ENCODE measurements at places on chromosomes 16 and 17. TPM values are rescaled to one million over a fixed set of nuclear protein-coding genes. Genes with fewer than 3 reads are reported as not detected.

The NETO2 gene
- total RNA-seq, result 30.7 TPM

The GDPD3 gene
- 0.55 TPM for total RNA-seq

The IRF8 gene
- total RNA-seq, result not detected

The KCTD13 gene
- 19.8 TPM for total RNA-seq

The MYH8 gene
- not detected for total RNA-seq

The ZDHHC1 gene
- 4.4 TPM for total RNA-seq

The KRTAP4-4 gene
- total RNA-seq, result not detected

The TACO1 gene
- 29.0 TPM for total RNA-seq

The SECTM1 gene
- 6.3 TPM for total RNA-seq

The RGS9 gene
- 0.86 TPM for total RNA-seq

The CAPNS2 gene
- total RNA-seq, result 12.7 TPM

The MT1F gene
- total RNA-seq, result 42.8 TPM

The RND2 gene
- 0.23 TPM for total RNA-seq

The ZNF597 gene
- 1.9 TPM for total RNA-seq

The QPRT gene
- total RNA-seq, result 6.2 TPM

The FBXL16 gene
- 2.0 TPM for total RNA-seq

The SERPINF2 gene
- total RNA-seq, result 0.70 TPM

The CHAD gene
- not detected for total RNA-seq

The TMEM235 gene
- not detected for total RNA-seq

The VAC14 gene
- total RNA-seq, result 31.0 TPM

The FAM234A gene
- 53.9 TPM for total RNA-seq

The SMIM5 gene
- not detected for total RNA-seq

The NLRC5 gene
- total RNA-seq, result 1.5 TPM

The SLC16A5 gene
- 4.7 TPM for total RNA-seq

The ASGR2 gene
- not detected for total RNA-seq

The CES5A gene
- not detected for total RNA-seq

All from hair follicular keratinocyte (primary cell).